ENCODE measurements at places on chromosomes 7 and 10.

GRCh38 chr10:108849186-108849585 is 1074.1 kb downstream of the XPNPEP1 start:
- DNase-seq, result no peak

DNA sequence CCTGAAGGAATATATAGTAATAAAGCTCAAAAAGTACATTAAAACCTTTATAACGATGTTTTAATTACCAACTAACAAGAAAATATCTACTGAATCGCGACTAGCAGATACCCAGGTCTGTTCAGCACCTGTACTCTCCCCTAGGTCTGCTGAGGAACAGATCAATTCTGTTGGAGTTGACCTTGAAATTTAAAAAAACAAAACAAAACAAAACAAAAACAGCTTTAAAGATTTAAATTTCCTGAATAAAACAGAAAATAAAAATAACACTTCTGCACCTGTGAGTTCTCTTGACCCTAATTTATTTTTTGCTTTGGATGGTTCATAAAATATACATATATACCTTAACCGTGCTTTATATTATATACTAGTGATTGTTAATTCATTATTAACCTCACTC is 24.6 kb downstream of the DIP2C start:
- DNase-seq, result no peak

DNA sequence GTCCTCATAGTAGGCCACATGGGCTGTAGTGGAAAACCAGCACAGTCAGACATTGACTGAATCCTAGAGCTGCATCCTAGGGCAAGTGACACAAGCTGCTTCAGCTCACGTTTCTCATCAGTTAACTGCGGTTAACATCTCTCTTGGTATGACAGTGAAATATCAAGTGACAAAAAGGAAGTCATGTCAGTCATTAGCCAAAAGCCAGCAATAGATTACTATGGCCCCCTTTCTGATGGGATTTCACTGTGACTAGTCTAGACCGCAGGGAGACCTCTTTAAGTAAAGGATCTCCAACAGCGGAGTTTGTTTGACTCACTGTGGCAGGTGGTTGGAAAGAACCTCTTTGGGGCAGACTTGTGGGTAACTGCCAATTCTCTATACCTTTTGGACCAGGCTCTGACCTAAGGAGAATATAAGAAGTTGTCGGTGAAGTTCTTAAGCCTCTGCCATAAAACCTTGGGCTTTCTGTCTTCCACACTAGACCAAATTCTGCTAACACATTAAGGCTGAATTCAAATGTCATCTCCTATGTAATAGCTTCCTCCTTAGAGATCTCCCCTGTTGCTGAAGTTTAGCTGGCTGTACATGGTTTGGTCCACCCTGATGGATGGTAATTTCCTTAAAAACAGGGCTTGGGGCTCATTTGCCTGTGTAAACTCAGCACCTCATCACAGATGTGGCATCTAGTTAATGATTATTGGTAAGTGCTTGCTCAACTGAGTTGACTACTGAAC is 115.3 kb downstream of the SGMS1 start:
- no peak for DNase-seq

DNA sequence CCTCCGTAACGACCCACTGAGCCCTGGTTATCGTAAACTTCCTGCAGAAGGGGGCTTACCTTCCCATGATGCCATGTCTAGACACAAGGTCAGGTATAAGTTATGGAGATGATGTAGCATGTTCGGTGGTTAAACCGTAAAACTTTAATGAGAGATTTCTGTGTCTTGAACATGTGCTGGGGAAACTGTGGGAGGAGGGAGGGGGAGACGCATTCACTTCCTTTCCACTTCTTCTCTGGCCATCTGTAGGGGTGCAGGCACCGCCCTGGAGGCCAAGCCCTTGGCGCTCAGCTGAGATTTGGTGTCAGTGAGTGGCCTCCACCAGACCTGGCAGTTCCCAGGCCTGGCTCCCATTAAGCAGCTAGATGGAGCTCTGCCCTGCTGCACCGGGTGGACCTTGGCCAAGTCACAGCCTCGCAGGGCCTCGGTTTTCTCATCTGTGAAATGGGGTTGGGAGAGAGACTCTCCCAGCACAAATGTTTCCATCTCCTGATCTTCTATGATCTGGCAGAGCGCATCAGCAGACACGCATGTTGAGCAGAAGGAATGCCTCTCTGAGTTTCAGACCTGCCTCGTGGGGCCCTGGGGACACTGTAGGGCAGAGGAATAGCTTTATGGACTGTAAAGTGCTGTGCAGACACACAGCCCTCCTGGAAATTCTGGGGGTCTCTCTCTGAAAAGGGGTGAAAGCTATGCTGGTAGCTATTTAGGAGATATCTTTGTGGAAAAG is 106.0 kb downstream of the COL26A1 start:
- no peak for DNase-seq

DNA sequence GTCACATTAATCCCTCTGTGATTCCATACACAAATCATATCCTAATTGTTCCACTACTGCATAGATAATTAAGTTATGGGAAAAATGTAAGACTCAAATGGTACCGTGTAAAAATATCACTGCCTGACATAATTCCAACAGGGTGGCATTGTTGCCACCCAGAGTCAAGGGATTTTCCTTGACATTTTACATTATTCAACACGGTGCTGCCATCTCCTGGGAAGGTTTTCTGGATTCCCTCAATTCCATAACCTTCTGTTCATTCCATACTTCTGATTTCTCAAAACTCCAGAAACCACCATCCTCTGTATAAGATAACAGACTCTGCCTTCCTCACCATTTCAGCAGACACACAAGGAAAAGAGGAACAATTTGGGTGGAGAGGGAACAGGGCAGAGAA is 495.9 kb downstream of the XPNPEP1 start:
- no peak for DNase-seq

DNA sequence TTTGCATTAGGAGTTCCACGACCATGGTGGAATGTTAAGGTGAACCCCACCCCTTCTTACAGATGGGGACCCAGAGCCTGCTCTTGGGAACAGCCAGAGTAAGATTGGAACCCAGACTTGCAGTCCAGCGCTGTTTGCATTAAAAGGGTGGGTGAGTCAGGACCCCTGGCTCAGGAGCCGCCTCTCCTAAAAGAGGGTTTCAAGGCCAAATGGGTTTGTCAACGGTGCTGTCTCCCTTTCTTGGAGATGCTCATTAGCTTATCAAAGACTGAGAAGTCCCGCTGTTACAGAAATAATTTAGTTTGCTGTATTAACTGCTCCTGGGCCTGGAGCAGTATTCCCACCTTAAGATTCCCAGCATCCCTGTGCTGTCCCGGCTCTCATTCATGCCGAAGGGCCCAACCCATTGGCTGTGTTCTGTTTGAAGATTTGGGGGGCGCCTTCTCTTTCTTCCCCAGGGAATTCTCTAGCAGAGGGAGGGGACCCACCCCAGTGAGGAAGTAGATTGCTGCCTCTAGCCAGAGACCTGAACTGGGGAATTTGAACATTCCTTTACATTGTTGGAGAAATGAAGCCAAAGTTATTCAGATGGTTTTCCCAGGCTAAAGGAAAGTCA is 1.8 kb downstream of the MARVELD1 start:
- DNase-seq, result no peak

- DNase-seq, result no peak
Observed at GRCh38 chr7:105352901-105353668, 35.6 kb downstream of the SRPK2 start.

GRCh38 chr7:107291434-107291833 is 122.6 kb downstream of the HBP1 start:
- DNase-seq, result no peak

DNA sequence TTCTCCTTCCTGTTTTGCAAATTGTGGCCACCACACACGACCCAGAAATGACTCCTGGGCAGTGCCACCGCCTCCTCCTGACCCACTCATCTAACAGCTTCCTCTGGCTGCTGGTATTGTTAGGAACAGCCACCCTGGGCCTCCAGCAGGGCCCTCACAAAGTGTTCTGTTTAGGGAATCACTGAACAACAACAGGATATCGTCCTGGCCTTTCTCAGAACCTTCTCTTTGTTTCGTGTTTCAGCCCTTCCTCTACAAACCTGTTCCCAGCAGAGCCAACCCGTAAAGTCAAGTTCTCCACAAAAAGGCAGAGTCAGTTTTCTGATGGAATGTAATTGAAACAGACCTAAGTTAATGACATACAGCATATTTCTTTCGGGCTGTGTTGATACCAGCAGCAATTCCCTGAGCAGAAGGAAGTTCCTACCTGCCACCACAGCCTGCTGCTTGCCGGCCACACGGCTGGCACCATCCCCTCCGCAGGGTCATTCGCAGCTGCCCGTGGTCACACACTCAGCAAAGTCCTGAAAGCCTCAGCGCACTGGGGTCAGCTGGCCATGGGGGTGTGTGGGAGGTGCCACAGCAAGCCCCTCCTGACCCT is 91.7 kb upstream of the PITRM1 start:
- DNase-seq, result no peak

- DNase-seq, result no peak
Observed at GRCh38 chr10:77555591-77556212, 81.9 kb downstream of the KCNMA1 start.

DNA sequence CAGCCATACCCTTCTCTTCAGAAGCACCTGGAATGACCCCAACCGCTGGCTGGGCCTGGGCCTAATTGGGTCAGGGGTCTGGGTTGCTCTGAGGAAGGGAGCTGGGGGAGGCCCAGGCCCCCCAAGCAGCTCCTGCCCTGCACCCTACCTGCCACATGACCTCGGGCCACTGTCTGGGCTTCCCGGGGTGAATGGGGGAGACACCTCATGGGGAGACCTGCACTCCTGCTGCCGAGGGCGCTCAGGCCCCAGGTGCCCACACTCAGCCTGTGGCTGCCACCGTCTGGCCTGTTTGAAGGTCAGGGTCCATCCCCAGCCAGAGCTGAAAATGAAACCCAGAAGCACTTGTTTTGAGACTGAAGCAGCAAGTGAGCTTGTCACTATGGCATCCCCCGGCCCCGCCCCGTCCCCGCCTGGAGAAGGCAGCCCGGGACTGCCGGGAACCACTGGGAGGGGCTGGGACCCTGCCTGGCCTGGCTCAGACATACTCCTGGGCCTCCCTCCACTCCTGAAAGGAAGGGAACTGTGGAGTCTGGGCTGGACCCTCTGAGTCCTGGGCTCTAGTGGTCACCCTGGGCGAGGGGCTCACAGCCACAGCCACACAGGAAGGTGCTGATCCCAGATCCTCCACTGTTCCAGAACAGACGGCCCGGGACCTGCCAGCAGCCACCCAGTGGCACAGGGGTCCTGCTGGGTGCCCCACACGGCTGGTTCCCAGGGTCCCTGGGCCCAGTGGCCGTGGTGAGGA is 7.4 kb upstream of the MICALL2 start:
- no peak for DNase-seq

GRCh38 chr10:28945959-28946358 is 268.6 kb downstream of the BAMBI start:
- no peak for DNase-seq

DNA sequence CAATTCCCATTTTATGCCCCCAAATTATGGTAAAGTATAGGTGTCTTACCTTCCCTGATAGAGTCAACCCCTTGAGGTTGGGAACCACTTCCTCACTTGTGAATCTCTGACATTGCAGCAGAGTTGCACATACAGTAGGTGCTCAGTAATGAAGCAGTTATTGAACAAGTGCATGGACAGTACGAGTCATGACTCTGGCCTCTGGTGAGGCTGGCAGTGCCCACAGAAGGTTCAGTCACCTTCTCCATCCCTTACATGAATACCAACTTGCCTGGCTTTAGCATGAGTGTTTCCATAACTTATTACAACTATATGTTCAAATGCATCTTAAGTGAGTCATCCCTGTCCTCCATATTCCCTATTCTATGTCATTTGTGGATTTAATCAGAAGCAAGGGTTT is 340.0 kb downstream of the ELMO1 start:
- DNase-seq, result no peak

- DNase-seq, result no peak
Observed at GRCh38 chr7:19958309-19958896, 185.0 kb upstream of the TMEM196 start.

GRCh38 chr10:45000138-45000751 is 478 bp upstream of the ZNF22 start:
- DNase-seq, result no peak

GRCh38 chr7:139695588-139695987 is 82.2 kb downstream of the HIPK2 start:
- no peak for DNase-seq

DNA sequence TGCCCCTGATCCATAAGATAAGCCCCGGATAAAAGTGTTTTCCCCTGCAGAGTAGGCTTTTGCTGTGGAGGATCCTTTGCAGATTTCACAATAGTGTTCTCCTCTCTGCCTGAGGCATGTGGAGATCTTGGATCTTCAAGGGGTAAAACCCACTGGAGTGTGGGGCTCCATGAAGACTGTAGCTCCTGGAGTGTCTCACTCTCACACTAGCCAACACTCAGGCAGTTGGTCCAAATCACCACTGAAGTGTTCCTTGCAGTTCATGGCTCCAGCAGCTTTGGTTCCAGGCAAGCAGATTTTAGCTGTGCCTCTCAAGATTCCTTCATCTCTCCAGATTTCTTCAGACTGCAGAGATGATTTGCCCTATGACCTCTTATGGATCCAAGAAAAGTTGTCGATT is 665.3 kb downstream of the TNS3 start:
- DNase-seq, result no peak

DNA sequence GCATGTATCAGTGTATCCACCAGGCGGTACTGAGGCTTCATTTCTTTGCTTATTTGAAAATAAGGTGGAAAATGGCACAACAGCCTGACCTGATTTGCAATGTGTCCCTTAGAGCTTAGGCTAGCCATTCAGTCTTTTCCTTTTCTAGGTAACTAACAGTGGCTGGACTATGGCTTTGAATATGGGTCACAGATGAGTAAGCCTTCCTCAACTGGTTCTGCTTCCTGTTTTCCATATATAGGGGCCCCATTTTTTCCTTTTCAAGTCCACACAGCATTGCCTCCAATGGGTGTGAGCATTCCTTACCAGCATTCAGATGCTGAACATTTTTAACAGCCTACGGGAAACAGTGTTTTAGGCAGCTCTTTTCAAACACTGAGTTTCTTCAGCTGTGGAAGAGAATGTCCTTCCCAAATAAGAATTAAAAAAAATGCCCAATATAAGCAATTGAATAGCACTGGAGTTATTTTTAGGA is 3.9 kb upstream of the ITGB1 start:
- DNase-seq, result no peak

GRCh38 chr10:17229016-17229716 is 1.1 kb downstream of the VIM start:
- DNase-seq, result peak; percentile 46

GRCh38 chr7:132142006-132142405 is 434.3 kb downstream of the PLXNA4 start:
- no peak for DNase-seq

DNA sequence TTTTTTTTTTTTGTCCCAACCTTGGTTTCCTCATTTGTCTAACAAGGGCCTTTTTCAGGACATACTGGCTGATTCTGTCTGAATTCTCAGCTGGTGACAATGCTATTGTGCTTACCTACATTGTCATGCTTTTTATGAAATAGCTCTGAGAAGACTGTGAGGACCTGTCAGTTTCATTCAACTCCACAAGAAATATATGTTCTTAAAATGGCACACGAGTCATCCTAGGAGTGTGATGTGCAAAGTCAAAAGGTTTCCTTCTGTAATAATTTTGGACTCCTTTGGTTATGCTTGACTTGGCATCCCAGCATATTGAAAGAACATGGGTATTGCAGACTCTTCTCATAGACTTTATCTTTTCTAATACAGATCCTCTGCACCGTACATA is 316.0 kb downstream of the GFRA1 start:
- no peak for DNase-seq

GRCh38 chr10:7287377-7287776 is 123.5 kb downstream of the SFMBT2 start:
- DNase-seq, result no peak

GRCh38 chr10:24269476-24269875 is 60.5 kb downstream of the KIAA1217 start:
- DNase-seq, result no peak

Data from amygdala (tissue), 56 donors.